Stimulated activated CD8-positive, alpha-beta memory T cell treated with anti-CD3 and anti-CD28 coated beads, Interleukin-7, amount 100 ng/mL, for 1 hour (primary cell): ENCODE measurements at places on chromosomes 6 and 20.

- DNase-seq = no peak
These were observed 15.0 kb upstream of the CSE1L start for GRCh38 chr20:49030954-49031619.

DNA sequence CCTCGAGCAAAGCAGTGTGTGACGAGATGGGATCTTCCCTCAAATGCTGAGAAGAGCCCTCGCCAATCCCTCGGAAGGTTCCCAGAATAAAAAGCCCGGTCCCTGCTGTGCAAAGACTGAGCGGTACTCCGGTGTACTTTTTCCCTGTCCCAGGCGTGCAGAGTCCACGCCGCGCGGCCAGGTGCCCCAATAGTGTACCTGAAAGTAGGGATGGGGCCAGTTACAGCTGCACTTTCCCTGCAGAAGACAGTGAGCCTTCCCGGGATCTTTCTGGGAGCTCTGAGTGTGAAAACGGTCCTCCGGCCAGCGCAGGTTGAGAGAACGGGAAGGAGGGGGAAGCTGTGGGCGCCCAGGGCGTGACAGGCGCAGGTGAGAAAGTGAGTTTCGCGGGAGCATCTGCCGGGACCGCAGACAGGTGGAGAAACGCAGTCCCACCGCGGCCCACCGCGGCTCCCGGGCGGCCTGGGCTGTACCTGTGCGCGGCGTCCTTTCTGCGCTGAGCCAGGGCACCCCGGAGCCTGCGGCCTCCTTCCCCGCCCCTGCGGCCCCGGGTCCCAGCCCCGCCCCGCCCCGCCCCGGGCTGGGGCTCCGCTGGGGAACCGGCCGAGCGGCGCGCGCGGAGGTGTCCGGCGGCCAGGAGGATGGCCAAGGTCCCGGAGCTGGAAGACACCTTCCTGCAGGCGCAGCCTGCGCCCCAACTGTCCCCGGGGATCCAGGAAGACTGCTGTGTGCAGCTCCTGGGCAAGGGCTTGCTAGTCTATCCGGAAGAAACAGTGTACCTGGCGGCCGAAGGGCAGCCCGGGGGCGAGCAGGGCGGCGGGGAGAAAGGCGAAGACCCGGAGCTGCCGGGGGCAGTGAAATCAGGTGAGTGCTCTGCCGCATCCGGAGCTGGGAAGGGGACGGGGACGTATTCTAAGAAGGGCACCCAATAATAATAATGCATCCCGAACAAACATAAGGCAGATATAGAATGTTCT lies at the start of gene RFX6:
Gene RFX6, plus strand, starts transcription at position 608 of the 977 bp plus-strand sequence. Its CDS starts 34 bp downstream, at position 642.
- DNase-seq = no peak

DNA sequence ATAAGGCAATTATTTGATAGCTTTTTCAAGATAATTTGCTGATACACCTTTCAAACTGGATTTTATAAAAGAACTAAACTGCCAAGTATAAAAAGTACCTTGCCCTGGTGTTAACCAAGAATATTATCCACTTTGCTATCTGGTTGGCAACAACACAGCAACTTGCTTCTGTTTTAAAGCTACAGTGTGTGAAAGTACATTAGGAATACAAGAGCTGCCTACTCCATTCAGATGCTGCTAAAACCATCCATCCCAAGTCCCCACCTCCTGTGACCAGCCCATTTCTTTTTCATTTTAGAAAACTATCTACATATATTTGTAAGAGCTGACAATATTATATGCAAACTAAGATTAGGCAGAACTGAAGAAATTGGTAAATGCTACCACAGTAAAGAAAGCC lies 12.8 kb downstream of the CLDN20 start:
- DNase-seq = no peak

DNA sequence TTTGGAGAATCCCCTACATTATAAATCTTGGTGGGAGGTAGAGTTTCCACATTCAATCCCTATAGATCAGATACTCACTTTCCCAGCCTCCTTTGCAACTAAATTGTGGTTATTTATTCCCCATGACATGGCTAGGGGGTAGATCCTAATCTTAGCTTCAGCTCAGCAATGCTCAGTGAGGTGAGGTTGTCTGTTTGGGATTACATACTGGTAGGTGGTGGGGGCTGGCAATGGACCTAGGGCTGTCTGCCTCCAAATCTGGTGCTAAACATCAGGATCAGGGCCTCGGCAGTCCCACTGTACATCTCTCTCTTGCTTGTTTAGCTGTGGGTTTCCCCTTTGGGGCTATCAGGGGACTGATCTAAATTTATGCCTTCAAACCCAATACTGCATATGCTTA lies 45.8 kb upstream of the PMEPA1 start:
- no peak for DNase-seq

DNA sequence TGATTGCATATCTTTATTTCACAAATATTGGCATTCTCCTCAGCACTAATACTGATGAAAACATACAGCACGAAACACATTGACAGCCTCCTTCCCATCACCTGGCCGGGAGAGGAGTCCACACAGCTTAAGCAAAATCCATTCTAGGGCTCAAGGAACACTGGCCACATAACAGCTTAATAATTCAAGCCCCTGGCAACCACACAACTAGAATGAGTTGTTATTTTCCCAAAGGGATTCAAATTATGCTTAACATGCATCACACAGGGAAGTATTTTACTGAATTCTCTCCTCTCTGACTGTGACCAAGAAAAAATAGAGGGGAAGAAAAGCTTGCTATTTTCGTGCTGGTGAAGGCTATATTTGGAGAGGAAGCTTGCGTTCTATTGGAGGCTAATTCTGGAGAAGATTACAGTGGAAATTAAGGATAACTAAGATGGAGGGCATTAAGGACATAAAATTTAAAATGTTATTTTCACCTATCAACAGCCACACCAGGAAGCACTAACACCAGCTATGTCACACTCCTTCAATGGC lies 198.5 kb downstream of the ADGRG6 start:
- no peak for DNase-seq

DNA sequence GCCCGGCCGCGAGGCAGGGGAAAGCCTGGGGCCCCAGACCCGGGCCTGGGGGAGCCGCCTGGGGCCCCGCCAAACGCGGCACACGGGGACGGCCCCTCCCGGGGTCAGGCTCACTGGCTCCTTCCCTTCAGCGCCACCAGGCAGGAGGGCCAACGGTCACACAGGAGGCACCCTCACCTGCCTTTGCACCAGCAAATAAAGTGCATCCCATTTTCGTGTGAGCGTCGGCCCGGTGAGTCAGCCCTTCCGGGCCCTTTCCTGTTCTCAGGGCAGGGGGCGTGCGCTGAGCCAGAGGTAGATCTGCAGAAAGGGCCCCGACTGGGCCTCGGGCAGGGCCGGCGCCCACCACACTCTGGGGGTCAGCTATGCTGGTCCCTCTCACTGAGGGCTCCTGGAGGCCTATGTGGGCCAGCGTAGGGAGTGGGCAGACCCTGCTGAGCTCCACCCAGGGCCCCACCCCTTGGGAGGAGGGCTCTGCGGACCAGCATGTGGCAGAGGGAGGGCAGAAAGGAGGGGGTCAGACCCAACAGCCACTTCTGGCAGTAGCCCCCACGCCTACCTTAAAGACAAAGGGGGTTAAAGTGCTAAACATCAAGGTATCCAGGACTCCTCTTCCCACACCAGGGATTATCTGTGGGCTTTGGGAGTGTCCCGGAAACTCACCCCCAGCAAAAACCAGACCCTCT lies 931 bp upstream of the UCKL1 start:
- DNase-seq = no peak

DNA sequence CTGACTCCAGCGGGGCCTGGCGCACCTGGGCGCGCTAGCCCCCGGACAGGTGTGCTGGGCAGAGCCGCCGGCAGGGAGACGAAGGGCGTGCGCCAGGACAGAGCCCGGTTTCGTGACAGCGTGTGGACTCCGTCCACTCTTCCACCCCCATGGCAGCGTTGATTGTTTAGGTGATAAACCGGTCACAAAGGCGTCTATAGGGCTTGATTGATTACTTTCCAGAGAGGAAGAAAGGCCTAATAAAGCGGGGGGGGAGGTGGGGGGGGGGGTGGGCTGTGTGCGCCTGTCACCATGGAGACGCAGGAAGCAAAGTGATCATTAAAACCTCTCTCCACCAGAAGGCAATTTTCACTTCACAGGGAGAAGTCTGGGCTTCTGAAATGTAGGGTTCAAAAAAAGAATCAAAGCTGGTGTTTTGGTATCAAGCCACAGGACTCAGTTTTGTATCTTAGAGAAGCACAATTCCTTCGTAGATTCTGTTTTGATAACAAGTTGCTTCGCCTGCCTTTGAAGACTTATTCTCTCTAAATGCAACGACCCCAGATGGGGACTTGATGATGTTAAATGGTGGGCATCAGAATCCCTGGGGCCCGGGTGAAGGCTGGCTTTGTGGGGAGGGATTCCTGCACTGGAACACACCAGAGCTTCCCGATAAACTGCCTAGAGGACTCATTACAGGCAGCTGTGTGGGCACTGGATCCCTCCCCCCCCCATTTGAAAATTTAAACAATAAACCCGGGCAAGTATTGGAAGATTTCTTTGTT lies 1.4 kb downstream of the PHACTR3 start:
- DNase-seq = no peak
